ENCODE measurements at places on chromosomes 7 and 10.
A peak's percentile ranks its signal among the peaks of the same experiment; 100 is the strongest.

GRCh38 chr7:70533614-70534013, 598.3 kb upstream of the GALNT17 start:
- DNase-seq, result peak; percentile 32

- no peak for DNase-seq
These were observed 19.8 kb upstream of the WIPI2 start for GRCh38 chr7:5170251-5170650.

DNA sequence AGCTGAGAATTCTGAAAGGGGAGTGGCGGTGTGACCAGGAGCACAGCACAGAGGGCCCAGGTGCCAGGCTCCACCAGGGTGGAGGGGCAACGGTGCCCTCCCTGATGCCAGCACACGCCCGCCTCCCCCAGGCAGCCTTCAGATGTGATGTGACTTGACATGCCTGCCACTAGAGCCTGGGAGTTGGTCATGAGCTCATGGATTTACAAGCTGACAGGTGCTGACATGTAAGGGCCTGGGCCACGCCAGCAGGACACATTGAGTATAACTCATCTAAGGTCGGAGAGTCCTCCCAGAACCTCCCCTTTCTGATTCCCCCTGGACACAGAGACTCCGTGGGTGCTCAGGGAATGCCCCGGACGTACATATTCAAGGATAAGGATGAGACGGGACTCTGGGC, 74.2 kb downstream of the LSM5 start:
- DNase-seq, result no peak

GRCh38 chr7:154743206-154743605, 259.7 kb downstream of the PAXIP1 start:
- DNase-seq, result no peak

DNA sequence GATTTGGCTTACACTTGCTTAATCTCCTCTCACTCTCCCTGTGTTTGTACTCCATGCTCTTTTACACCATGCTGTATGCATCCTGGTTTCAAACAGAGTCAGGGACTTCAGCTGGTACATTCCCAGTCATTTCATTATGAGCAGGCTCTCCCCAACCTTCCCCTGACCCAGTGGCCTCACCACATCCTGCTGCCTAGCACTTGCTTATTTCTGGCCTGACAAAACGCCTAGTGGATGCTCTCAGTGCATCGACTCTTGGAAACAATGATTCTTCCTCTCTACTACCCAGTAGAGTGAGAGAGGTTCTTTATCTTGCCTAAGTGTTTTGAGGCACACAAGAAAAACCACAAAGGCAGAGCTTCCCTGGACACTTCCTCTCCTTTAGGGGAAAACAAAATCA, 63.4 kb downstream of the CAV1 start:
- DNase-seq, result no peak

- DNase-seq, result no peak
These were observed 358.2 kb upstream of the NPVF start for GRCh38 chr7:25586513-25586912.

- DNase-seq, result no peak
These were observed 7.0 kb upstream of the TMEM243 start for GRCh38 chr7:87226495-87226894.

GRCh38 chr7:33733870-33734650, 171.3 kb upstream of the BMPER start:
- no peak for DNase-seq

- DNase-seq, result no peak
These were observed 6.7 kb upstream of the ZNF33B start for GRCh38 chr10:42645103-42645502.

- no peak for DNase-seq
These were observed 15.4 kb upstream of the GIMAP8 start for GRCh38 chr7:150435047-150435389.

- peak; percentile 41 for DNase-seq
These were observed 370.8 kb downstream of the GRID1 start for GRCh38 chr10:85995791-85996190.

DNA sequence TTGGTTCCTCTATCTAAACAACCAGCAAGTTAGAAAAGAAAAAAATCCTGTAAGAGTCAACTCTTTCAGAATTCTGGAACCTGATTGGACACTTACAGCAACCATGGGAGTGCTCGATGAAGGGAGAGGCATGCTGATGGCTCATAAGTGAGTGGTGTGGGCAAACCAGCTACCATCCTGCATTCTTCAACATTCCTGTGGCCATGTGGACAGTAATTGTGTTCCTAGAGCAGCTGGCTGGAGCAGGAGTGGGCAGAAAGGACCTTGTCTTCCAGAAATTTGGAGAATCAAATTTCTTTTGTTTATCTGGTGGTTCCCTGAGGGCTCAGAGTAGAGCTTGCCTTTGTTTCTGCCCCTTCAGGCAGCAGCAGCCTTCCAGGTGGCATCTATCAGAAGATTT, 22.5 kb upstream of the MYL7 start:
- no peak for DNase-seq

DNA sequence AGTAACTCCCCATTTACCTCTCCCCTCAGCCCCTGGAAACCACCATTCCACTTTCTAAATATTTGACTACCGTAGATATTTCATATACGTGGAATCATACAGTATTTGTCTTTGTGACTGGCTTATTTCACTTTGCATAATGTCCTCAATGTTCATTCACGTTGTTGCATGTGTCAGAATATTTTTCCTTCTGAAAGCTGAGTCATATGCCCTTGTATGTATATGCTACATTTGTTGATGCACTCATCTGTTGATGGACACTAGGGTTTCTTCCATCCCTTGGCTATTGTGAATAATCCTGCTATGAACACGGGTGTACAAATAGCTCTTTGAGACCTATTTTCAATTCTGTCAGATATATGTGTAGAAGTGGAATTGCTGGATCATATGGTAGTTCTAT, 25.8 kb upstream of the TSPAN13 start:
- no peak for DNase-seq

GRCh38 chr7:48085942-48086341, 3.1 kb upstream of the UPP1 start:
- no peak for DNase-seq

DNA sequence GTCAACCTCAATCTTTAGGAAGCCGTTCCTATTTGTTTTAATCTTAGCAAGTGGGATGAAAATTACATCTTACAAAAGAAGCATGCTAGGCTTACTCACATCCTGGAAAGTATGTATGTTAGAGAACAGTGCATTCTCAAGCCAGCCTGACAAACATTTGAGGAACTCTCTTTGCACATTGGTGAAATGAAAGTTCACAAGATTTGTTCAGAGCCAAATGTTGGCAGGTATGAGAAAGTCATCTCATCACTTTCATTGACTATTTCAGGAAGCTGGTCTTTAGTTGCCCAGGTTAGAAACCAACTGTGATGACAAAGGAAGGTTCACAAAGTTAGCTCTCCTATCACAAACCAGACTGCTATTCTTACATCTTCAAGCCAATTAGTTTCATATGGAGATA, 57.1 kb downstream of the ABCB1 start:
- DNase-seq, result no peak

DNA sequence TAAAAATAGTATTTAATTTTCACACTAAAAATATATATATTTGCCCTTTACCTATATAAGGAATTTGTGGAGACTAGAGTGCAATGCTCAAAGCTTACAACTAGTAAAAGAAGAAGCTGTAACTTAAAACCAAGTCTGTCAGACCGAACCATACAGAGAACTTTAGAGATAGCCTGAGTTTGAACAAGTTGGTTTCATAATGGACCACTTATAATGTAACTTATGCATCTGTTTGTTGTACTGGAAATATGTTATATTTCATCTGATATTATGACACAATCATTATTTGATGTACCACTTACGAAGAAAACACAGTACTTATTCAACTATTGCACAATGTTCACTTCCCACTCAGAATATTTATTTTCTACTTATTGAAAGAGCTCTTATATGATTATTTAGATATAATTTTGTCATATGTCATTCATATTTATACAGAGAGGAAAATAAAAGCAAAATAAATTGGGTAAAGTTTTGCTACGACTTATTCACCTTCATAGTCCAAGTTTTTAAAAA, 462.8 kb downstream of the ATRNL1 start:
- DNase-seq, result no peak

DNA sequence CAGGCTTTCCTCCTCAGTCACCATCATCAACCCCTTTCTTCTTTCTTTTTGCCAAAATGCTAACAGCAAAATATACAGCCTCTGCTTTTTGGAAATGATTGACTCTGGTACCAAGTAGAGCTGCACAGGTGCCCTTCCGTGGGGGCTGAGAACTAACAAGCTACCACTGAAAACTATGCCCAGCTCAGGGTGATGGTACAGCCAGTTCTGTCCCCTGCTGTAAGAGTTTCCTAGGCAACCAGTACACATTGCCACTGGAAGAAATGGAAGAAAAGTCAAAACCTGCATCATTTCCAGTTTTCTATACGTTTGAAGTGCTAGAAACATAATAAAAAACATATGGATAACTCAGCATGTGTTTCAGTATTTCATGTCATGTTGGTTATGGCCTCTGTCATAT, 297.5 kb downstream of the PRKG1 start:
- DNase-seq, result no peak

- DNase-seq, result no peak
These were observed 634.2 kb upstream of the COBL start for GRCh38 chr7:51950813-51951212.

GRCh38 chr7:67990003-67990402, 993.4 kb downstream of the TYW1 start:
- peak; percentile 16 for DNase-seq

GRCh38 chr7:2495418-2496299, 19.5 kb upstream of the GRIFIN start:
- DNase-seq, result peak; percentile 97

- no peak for DNase-seq
These were observed 13.0 kb downstream of the ZNF316 start for GRCh38 chr7:6650086-6650485.

GRCh38 chr7:21500117-21500832, 42.6 kb upstream of the DNAH11 start:
- DNase-seq, result no peak

- DNase-seq, result peak; percentile 64
These were observed 760 bp downstream of the CBX3 start for GRCh38 chr7:26202019-26202990.

GRCh38 chr10:34290412-34291081, 524.5 kb downstream of the PARD3 start:
- peak; percentile 11 for DNase-seq

DNA sequence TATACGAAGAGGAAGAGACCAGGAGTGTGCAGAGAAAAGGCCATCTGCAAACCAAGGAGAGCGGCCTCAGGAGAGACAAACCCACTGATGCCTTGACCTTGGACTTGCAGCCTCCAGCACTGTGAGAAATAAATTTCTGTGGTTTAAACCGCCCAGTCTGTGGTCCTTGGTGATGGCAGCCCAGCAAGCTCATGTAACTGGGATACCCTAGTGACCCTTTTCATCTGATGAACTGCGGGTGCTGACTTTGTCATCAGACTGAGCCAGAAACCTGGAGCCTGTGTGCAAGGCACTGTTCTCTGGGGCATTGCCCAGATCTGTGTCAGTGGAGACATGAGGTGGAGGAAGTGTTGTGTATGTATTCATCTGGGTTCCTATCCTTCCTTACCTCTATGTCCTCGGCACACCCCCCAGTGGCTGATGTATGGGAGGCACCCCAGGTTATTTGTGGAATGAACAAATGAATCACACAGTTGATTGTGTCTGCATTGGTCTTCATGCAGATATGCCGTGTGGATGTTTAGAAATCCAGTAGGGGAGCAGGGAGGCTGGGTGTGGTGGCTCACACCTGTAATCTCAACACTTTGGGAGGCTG, 64.5 kb upstream of the BTBD16 start:
- no peak for DNase-seq

GRCh38 chr10:45000752-45001380, at the start of gene ZNF22:
ZNF22 (plus strand) TSS chr10:45000923; CDS start chr10:45003369, 2,446 bp downstream.
- DNase-seq, result peak; percentile 91

- DNase-seq, result no peak
These were observed 81.1 kb downstream of the XRCC2 start for GRCh38 chr7:152594801-152595200.

- DNase-seq, result no peak
These were observed 72.7 kb downstream of the COL13A1 start for GRCh38 chr10:69874449-69874848.

DNA sequence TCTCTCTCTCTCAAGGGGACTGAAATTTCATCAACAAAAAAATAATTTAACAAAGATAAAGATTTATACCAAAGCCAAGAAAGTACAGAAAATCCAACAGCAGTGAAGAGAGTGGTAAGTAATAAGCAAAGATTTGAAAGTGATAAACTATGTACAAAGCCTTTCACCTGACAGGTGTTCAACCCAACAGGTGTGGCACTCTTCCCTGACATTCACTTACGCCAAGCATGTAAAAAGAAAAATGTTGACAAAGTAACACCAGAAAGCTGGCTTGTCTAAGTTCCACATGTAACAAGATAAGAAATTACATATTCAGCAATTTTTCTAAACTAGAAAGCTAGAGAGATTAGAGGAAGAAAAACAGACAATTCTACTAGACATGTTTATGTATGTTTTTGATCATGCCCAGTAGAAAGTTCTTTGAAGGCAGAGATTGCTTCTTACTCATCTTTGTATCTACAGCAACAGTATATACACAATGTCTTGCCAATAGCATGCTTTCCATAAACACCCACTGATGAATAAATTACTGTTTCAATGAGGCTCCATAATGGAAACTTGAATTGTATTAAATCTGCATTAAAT, 468.5 kb downstream of the PARD3 start:
- DNase-seq, result peak; percentile 18

GRCh38 chr10:69242040-69242851, 22.1 kb downstream of the HKDC1 start:
- DNase-seq, result no peak

All from tongue (tissue), 3 donors.